EH (cell line): ENCODE measurements at places on chromosomes 5 and 9.

DNA sequence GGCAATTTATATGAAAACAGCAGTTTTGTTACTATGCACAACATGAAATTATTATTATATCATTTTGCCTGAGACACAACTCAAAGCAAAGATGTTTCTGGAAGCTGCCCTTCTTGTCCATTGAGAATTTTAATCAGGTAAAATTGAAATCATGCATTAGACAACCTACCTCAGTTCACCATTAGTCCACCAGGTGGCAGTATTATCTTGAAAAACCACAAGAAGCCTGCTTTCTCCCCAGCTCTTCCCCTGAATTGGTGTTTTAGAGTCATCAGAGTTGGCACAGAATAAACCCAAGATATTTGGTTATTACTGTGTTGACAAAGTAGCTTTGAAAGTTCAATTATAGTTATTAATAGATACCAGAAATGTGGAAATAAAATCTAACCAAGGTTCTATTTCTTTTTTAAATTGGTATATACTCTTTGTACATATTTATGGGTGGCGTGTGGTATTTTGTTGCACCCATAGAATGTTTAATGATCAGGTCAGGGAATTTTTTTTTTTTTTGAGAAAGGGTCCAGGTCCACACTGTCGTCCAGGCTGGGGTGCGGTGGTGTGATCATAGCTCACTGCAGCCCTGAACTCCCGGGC is 25.7 kb downstream of the UTP15 start:
- peak; percentile 80 for DNase-seq

DNA sequence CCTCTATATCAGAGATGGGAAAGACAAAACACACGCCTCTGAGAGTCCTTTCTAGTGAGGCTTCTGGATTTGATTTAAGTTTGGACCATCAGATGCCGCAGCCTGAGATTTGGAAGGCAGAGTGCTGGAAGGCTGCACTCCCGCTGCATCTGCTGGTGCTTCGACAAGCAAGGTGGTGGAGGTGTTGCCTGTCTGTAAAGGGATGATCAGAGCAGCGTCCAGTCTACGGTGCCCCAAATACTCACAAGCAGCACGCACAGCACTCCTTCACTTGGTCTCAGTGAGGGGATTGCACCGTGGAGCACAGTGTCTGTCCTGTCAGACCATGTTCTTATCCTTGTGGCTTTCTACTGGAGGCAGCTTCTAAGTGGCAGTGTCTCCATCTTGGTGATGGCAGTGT is 221.4 kb downstream of the GADD45G start:
- no peak for DNase-seq

DNA sequence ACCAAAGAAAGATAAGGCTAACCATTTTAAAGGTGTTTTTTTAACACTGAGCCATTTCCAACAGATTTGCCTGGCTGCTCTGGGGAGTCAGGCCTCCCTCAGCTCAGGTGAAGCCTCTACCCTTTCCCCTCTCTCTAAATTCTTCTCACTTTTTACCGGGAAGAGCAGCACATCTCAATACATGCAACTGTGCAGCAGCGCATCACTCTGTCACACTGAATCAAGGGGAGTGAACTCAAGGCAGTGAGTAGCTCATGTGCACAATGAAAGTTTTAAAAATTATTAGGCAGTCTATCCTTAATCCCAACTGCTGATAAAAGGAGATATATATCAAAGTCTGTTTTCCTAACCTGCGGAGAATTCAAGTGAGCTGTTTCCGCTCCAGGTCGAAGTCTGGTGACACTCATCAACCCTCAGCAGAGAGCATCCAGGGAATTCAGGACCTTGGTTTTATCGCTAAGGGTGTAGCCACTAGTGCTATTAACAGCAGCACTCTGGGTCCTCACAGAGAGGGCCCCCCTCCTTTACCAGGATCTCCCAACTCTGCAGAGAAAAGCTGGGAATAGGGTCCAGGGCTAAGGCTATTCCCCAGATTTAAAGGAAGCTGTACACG is 1.0 kb downstream of the CEMIP2 start:
- peak; percentile 19 for DNase-seq

- no peak for DNase-seq
These were observed 269.4 kb upstream of the POU5F2 start for GRCh38 chr5:94010814-94011213.

GRCh38 chr5:139410121-139410992 is 6.5 kb upstream of the SPATA24 start:
- no peak for DNase-seq

GRCh38 chr5:14441641-14442040 is 140.0 kb upstream of the OTULINL start:
- no peak for DNase-seq

- DNase-seq = no peak
These were observed 112.4 kb upstream of the KLF9 start for GRCh38 chr9:70526902-70527301.

- DNase-seq = peak; percentile 84
These were observed 208.8 kb upstream of the TARS1 start for GRCh38 chr5:33231935-33232334.

DNA sequence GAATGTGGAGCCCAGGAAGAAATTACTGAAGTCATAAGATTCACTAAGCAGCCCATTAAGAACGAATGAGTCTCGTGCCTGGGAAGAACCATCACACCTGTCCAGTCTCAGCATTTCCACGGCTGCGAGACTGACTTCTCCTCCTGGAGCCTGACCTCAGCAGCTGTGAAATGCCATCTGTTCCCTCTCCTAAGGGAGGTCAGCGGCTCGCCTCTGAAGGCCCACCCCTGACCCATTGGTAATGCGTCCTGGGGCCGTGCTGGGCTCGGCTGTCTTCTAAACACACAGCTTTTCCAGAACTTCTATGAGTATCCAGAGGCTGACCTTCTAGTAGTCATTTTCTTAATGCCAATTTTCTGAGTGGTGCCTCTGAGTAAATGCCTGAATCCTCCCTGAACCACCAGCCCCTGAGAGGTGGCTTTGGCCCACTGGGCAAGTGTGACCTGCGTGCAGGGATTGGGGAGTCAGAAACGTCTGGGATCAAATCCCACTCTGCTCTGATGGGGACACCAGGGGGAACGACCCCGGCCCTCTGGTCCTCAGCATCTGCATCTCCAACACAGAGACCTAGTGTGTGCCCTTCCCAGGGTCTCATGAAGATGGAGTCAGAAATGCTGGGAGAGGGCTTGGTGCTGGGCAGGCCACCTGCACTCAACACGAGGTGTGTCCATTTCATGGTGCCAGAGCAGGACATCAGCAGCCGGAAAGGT is 5.7 kb downstream of the SLC6A3 start:
- no peak for DNase-seq

- DNase-seq = peak; percentile 41
These were observed 89.6 kb downstream of the CCDC171 start for GRCh38 chr9:15642369-15642962.

DNA sequence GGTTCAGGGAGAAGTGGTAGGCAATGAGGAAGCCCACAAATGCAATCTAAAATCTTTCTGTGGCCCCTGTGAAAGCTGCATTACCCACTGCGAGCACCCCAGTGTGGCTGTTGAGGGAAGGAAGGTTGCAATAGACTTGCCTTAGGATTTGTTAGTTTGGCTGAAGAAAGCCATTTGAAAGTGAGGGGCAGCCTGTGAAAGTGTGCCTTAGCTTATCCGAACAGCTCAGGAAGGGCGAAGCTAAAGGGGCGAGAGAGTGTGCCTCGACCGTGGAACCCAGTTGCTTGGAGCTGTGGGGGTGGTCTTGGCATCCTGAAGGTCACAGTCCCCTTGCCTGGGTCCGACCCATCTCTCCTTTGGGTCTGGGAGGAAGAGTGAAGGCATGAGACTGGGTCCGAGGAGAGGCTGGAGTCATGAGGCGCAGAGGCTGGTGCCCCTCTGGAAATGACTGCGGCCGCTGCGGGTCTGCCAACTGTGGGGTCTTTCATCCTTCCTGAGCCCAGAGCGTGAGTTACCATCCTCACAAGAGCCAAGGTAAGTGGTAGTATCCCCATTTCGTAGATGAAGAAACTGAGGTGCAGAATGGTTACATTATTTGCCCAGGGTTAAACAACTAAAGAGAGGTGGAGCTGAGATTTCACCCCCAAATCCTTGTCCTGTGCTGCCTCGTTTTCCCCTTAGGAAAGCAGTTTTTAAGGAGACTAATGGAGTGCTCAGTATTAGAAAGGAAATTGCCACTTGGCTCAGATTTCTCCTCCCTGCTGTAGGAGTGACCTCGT is 24.4 kb downstream of the SLC25A25 start:
- DNase-seq = no peak

DNA sequence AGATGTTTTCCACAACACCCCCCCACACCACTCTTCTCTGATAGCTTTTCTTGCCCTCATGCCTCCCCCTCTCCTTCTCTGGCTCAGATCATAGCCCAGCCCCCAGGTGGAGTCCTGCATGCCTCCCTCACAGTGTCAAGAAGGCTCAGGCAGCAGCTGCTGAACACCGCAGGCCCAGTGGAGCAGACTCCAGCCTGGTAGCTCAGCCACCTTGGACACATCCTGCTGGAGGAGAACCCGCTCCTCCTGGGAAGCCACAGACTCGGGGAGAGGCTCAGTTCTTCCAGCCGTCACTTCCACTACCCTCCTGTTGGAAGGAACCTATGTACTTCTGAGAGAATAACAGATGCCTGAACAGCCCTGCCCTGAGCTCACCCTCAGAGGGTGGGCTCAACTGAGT is 143.4 kb downstream of the SPOCK1 start:
- DNase-seq = no peak

GRCh38 chr9:4293293-4293941 is 6.5 kb downstream of the GLIS3 start:
- DNase-seq = peak; percentile 98

GRCh38 chr5:32654427-32654826 is 56.7 kb upstream of the NPR3 start:
- no peak for DNase-seq

- no peak for DNase-seq
These were observed 318.2 kb upstream of the CLINT1 start for GRCh38 chr5:158177146-158177545.

- DNase-seq = peak; percentile 61
These were observed 65.9 kb downstream of the HABP4 start for GRCh38 chr9:96515621-96516470.
